ENCODE measurements at places on chromosomes 12 and 14.

- no peak for DNase-seq
These were observed 20.7 kb downstream of the ASCL1 start for GRCh38 chr12:102977945-102978706.

DNA sequence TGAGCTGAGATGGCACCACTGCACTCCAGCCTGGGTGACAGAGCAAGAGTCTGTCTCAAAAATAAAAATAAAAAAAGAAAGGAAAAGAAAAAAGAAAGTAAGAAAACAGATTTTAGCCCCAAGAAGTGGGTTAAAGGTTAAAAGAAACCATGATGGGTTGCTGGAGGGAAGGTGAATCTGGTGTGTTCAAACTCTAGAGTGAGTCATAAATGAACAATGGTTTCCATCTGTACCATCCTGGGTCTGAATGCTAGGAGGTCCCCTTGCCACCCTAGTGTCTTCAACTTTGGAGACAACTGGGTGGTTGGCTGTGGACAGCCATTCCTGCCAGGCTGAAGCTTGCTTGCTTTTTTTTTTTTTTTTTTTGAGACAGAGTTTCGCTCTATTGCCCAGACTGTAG, 1.6 kb upstream of the RPS26 start:
- DNase-seq: no peak

- DNase-seq: no peak
These were observed 124.9 kb downstream of the BCAT1 start for GRCh38 chr12:24823808-24824515.

DNA sequence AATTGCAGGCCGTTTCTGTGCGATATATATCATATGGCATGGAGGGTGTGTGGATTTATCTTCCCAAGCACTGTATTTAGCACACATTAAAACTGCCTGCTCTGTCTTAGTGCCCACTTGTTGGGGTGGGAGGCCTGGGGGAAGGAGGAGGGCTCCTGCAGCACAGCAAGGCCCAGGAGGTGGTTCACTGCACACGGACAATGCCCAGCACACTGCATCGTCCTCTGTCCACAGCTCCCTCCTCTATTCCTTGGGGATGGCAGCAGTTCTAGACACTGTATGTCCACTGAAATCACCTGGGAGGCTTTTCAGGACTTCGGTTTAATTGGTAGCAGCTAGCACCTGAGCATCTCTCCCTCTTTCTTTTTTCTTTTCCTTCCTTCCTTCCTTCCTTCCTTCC, 161.2 kb downstream of the KTN1 start:
- no peak for DNase-seq

DNA sequence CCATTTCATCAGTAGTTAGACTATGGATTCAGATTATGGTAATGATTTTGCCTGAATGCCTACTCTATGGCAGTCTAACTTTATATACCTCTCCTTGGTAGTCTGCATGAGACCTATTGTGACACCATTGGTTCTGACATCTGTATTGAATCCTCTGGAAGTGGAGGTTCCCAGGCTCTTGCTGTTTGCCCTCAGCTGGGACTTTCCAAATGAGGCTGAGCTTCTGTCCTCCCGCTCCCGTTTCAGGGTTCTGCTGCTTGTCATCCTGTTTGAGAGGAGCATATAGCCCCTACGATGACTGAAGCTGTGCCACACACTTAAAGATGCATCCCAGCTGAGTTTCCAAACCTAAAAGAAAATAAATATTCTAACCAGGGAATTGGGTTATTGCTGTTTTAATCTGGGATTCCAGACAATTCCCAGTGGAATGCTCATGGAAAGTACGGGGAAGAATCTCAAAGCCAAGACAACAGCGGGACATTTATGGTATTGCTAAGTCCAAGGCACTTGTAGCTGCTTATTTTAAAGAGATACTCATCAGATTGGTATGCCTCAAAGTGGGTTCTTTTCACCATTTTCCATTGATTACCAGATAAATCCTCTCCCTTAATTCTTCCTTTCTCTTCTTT, 105.9 kb downstream of the ETV6 start:
- no peak for DNase-seq

DNA sequence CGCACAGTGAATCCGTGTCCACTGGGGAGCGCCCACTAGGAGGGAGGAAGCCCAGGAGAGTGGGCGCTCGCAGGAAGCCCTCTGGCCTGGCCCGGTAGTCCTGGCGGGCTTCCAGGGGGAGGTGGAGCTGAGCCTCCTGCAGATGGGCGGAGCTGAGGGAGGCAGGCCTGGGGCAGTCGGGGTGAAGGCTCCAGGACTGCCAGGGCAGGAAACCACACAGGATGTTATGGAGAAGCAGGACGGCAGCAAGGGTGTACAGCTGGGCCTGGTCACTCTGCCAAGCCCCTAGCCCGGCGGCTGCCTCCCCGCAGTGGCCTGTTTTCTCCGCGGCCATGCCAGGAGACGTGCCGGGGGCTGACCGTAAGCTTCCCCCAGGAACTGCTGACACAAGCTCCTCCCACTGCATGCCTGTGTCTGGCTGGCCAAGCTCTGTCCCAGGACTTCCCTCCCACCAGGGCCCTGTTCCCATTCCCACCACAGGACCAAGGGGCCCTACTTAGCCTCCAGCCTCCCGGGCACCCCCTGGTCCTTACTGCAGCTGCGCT, 143.4 kb upstream of the C14orf180 start:
- no peak for DNase-seq

DNA sequence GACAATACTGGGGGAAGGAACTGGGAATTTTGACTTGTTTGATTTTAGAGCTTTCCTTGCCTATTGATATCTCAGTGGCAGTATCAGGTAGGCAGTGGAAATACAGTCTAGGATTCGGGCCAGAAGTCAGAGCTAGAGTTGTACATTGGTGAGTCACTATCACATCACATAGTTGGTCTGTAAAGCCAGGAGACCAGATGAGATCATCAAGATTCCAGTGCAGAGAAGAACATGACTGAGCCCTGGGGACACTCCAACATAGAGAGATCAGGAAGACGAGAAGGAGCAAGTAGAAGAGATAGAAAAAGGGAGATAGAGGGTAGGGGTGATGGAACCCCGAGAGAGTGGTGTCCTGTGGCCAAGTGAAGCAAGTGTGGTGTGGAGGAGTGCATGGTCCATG, 46.6 kb upstream of the NR1H4 start:
- DNase-seq: no peak

- DNase-seq: no peak
These were observed 62.7 kb downstream of the NOS1 start for GRCh38 chr12:117298648-117299225.

DNA sequence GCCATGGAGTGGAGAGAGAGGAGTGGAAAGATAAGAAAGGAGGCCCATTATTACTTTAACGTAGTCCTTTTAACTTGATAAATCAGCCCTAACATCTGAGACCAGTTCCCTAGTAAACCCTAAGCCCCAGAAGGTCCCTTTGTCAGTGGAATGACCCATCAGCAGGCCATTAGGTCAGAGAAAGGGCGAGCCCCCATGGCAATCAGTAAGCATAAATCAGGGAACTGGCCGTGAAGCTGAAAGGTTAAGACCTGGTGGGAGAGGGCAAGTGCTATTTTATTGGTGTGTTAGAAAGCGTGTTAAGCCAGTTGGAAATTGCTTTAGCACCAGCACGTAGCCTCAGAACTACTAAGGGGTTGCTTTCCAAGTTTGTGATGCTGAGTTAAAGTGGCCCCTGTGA, 708.0 kb downstream of the BCL11B start:
- no peak for DNase-seq

DNA sequence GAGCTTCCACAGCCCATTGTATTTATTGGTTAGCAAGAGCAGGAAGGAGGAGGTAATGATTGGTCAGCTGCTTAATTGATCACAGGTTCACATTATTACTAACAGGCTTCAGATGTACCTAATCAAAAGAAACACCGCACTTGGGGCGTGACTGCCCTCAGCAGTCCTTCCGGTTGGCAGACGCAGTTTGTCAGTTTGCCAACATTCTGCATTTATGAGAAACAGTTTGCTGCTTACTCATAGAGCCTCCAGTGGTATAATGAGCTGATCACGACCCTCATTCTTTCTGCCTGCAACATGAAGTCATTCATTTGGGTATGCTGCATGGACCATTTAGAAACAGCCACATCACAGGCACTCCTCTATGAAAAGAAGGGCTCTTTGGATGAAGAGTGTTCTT, 42.5 kb upstream of the PPM1H start:
- DNase-seq: peak; percentile 56

GRCh38 chr12:115572440-115572839, 705.1 kb downstream of the MED13L start:
- DNase-seq: no peak

- DNase-seq: no peak
These were observed 571 bp downstream of the CPNE6 start for GRCh38 chr14:24071836-24072430.

- DNase-seq: no peak
These were observed 27.6 kb upstream of the ARHGAP5 start for GRCh38 chr14:32049361-32050088.

DNA sequence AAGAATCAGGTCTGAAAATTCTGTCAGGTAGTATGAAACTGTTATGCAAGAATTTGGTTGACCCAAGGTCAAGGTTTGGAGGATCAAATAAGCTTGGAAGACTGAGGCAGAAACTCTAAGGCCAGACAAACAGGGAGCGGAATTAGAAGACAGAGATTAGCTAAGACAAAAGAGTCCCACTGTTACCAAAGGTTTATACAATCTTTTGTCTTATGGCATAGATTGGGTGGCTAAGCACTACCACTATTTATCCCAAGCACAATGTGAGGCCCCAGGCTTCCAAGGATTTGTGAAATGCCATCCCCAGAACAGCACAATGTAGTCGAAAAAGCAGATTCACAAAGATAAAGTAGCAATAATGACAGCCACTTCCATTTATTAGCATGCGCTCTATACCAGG, 311.2 kb downstream of the SEC23A start:
- no peak for DNase-seq

- no peak for DNase-seq
These were observed 41.1 kb downstream of the ERG28 start for GRCh38 chr14:75619548-75619947.

GRCh38 chr14:73723797-73724661, 9.8 kb upstream of the PNMA1 start:
- no peak for DNase-seq

GRCh38 chr12:117044790-117045159, 54.4 kb downstream of the TESC start:
- DNase-seq: no peak

DNA sequence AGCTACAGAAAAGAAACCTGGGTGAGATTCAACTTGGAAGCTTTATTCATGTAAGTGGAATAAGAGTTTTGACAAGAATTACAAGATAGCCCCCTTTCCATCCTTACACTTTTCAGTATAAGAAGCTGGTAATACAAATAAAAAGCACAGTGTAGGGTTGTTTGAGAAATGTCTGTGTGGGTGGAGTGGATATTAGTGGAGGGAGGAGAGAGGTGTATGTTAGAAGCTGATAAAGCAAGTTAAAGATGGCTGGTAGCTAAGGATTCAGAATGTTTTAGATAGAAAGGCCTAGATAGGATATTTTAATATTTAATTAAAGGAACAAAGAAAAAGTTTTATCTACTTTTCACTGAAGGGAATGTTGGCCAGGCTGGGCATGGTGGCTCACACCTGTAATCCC, 12.5 kb downstream of the CFAP54 start:
- DNase-seq: no peak

DNA sequence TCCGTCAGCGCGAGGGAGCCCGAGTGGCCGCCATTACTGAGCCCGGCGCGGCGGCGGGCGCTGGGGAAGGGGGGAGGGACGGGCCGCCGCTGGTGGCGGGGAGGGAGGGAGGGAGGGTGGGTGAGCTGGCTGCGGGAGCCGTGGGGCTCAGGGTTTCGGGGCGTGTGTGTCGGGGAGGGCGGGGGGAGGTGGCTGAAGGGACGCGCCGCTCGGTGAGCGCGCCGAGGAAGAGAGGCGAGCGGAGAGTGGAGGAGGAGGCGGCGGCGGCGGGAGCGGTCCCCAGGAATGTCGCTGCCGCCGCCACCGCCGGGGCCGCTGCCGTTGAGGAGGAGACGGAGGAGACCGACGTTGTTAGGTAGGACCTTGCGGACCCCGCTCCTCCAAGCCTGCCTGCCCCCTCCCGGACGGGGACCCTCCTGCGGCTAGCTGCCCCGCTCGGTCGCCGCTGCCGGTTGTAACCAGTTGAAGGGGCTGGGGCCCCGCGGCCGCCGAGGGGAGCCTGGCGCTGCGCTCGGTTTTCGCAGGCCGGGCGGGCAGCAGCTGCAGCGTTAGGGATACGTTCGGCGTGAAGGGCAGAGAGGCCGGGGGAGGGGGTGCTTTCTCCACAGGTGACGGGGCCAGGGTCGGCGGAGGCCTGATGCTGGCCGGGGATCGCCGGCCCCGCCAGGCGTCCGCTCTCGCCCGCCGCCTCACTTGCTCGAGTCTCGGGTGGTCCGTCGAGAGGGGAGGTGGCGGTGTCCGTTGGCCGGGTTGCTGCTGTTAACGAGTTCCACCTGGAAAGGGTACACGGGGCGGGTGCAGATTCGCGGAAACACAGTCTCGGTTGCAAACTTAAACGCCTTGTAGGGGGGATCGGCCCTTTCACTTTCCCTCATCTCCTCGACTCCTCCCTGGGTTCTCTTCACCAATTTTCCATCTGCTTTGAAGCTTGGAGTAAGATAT, at the start of gene ARHGAP5:
Gene ARHGAP5 (plus strand): TSS at position 224 of the 942 bp plus-strand sequence. CDS start 13,366 bp downstream, outside the sequence.
- DNase-seq: peak; percentile 95

GRCh38 chr14:36585100-36585499, 2.7 kb upstream of the NKX2-8 start:
- peak; percentile 98 for DNase-seq

DNA sequence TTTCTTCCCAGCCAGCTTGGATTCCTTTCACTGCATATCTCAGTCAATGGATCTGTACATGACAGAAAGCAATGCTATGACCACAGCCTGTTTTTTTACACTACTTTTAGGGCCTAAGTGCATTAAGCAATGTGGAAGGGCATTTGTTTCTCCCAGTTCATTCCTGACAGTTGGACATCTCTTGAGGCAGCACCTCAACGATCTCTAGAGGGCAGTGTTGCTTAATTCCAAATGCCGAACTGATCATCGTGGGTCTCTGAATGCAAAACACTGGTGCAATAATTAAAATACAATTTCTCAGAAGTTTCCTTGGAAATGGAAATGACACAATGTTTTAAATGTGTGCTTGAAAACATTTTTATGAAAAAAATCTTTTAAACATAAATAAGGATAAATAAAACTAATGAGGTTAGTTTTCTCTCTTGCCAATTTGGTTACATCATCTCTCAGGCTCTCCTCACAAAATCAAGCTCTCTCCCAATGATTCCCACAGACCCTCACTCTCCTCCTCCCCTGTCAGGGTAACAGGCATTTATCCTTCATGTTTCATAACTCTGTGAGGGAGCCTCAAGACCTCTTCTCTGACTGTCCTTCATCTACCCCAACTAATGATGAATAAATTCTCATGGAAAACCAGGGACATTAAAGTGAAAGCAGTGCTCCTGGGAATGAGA, 192.4 kb upstream of the SLC16A7 start:
- peak; percentile 52 for DNase-seq

- no peak for DNase-seq
These were observed 174.1 kb downstream of the CRADD start for GRCh38 chr12:93851257-93851671.

Measured in NCI-H2029 treated with DMSO at 0.1 percent for 48 hours (cell line).